ENCODE measurements at places on chromosomes 12 and 14. TPM values are rescaled to one million over a fixed set of nuclear protein-coding genes. Genes with fewer than 3 reads are reported as not detected.

The KRT83 gene
- total RNA-seq = not detected

The RND1 gene
- 7.4 TPM for total RNA-seq

DNA sequence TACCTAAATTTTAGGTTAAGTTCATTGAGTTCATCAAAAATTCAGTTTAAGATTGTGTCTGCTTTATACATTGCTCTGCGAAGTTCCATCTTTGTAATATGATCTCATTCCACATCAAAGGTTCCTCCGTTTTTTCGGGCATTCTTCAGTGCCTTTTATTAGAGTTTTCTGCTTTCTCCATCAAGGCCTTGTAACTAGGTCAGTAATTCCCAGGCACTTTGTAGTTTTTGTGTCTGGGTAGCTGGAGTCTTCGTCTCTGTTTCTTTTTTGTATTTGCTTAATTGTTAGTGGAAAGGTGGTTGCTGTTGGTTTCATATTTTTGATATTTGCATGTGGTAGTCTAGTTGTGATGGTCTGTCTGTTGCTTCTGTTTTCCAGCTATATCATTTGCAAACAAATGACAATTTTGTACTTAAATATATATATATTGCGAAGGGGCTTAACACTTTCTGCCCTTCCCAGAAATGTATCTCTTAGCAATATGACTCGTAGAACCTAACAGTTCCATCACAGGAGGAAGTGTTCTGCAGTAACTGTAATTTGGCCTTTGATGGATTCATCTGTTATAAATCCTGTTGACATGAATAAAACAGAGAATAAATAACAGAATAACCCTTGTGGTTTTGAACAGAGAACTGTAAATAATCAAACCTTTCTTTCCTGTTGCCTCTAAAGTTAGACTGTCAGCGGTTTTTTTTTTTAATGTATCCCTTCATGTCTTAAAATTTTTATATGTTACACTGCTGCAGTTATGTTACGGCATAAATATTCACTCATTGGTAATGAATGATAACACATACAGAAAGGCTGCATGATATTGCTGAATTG, 88.4 kb upstream of the DYNC1H1 start:
- H3K4me3 ChIP-seq = no peak overlapping the region
- no peaks in the 10 kb centered on the region for H3K36me3 ChIP-seq
- no peaks in the 10 kb centered on the region for H3K4me1 ChIP-seq
- H3K27me3 ChIP-seq = no peaks in the 10 kb centered on the region
- H3K27ac ChIP-seq = no peak overlapping the region

DNA sequence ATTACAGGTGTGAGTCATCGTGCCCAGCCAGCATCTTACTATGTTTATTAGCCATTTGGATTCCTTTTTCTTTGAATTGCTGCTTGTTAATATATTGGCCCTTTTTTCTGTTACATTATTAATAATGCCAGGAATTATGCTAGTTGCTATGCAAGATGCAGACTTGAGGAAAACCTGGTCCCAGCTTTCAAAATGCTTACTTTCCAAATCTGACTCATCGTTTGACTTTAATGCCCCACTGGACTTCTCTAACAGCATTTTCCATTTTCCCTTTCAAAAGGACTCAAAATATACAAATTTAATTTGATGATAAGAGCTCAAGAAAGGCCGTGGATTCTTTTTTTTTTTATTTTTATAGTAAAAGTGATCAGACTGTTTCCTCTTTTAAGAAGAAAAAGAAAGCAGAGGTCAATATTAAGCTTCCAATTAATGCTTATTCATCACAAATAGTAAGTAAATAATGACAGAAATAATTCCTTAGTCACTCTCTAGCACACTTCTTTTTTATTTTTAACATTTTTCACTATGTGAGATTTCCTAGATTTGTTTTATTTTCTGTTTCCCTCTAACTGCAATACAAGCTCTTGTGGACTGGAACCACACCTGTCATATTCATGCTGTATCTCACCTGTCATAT, 146.1 kb upstream of the FGD4 start:
- no peaks in the 10 kb centered on the region for H3K27me3 ChIP-seq
- peaks cover 17% of the 10 kb centered on the region for H3K4me1 ChIP-seq
- no peak overlapping the region for H3K4me3 ChIP-seq
- H3K36me3 ChIP-seq = no peaks in the 10 kb centered on the region
- peak overlapping the region; percentile 10 for H3K27ac ChIP-seq

- DNase-seq = no peak
- H3K27me3 ChIP-seq = no peaks in the 10 kb centered on the region
- H3K27ac ChIP-seq = no peak overlapping the region
- no peaks in the 10 kb centered on the region for H3K4me1 ChIP-seq
Observed at GRCh38 chr12:79826267-79827128, 108.4 kb downstream of the PPP1R12A start.

DNA sequence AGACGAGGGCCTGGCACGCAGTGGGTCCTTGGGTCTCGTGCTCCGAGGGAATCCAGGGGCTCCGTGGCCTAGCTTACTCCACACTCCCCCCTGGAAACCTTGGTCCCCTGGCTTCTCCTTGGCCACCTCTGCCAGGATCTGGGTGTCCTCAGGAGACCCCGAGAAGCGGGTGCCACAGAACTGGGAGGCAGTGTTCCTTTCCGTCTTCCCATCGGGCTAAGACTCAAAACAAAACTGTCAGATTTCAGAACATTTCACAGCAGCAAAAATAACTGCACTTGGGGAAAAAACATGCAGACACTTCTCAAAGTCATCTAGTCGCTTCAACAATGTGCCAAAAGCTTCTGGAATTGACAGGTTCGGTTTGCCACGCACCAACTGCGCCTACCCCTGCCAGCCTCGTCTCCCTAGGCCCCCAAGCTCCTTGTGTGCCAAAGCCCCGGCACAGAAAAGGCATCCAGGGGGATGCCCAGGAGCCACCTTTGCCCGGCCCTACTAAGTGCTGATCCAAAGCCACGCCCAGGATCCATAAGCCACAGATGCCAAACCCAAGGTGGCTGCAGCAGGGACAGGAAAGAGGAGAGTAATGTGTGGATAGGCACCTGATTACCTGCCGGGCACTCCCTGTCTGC, 58.4 kb upstream of the DIO3 start:
- no peaks in the 10 kb centered on the region for H3K36me3 ChIP-seq
- DNase-seq = no peak
- H3K4me1 ChIP-seq = no peaks in the 10 kb centered on the region
- no peak overlapping the region for H3K4me3 ChIP-seq
- no peak overlapping the region for H3K27ac ChIP-seq
